ENCODE measurements at places on chromosomes 12 and 14.

- peak; percentile 63 for DNase-seq
Measured at GRCh38 chr14:27886256-27886655, 880.3 kb upstream of the FOXG1 start.

DNA sequence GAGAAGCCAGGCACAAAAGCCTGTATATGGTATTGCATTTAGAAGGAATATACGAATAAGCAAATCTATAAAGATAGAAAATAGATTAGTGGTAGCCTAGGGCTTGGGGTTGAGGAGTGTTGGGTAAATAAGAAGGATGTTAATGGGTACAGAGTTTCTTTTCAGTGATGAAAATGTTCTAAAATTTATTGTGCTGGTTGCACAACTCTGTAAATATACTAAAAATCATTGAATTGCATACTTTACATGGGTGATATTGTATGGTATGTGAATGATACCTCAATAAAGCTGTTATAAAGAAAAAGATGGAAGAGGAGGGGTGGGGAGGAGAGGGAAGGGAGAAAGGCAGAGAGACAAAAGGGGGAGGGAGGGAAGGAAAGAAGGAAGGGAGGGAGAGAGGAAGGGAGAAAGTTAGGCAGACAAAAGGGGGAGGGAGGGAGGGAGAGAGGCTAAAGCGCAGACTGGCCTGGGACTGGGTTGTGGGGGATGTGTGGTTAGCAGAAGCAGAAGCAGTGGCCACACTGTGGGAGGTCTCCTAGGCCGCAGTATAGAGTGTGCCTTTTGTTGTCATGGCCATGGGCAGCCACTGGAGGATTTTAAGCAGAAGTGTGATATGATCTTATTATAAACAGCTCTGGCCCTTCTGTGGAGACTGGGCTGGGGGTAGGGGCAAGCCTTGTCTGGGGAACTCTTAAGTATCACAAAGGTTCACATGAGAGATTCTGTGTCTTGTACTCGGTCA lies 73.6 kb upstream of the ELK3 start:
- no peak for DNase-seq

DNA sequence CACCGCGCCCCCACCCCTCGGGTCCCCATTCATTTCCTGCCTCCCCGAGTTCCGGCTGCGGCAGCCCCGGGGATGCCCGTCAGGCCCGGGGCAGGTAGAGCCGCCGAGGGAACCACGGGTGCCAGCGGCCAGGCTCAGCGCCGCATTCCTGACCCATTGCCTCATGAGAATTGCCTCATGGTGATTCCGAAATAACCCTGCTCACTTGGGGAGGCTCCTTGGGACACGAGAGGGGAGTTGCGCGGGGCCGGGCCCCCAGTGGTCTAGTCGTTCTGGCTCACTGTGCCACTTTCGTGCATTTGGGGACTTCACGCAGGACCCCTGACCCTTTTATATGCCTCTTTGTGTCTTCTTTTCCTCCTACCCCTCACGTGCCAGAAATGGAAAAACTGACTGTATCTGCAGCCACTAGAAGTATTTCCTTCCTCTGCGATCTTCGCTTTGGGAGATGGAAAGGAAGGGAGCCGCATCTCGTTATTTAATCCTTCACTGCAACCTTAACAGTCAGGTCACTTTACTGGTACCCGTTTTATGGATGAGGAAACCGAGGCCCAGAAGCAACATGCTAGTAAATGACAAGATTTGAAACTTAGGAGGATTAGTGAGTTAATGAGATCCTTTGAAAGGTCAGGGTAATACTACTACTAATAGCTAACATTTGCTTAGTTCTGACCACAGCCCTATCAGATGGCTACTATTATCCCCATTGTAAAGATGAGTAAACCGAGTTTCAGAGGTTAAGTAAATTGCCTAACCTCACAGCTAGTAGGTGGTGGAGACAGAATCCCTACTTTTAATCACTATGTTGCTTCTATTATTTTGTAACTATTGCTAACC lies 768 bp downstream of the PTPN11 start:
- no peak for DNase-seq

GRCh38 chr14:44982594-44982993 lies 20.6 kb downstream of the TOGARAM1 start:
- no peak for DNase-seq

- peak; percentile 60 for DNase-seq
Measured at GRCh38 chr12:62720661-62721330, 214.2 kb downstream of the PPM1H start.

- no peak for DNase-seq
Measured at GRCh38 chr14:31864937-31865855, 211.9 kb upstream of the ARHGAP5 start.
